ENCODE measurements at places on chromosomes 16 and 17.
A peak's percentile ranks its signal among the peaks of the same experiment; 100 is the strongest.

DNA sequence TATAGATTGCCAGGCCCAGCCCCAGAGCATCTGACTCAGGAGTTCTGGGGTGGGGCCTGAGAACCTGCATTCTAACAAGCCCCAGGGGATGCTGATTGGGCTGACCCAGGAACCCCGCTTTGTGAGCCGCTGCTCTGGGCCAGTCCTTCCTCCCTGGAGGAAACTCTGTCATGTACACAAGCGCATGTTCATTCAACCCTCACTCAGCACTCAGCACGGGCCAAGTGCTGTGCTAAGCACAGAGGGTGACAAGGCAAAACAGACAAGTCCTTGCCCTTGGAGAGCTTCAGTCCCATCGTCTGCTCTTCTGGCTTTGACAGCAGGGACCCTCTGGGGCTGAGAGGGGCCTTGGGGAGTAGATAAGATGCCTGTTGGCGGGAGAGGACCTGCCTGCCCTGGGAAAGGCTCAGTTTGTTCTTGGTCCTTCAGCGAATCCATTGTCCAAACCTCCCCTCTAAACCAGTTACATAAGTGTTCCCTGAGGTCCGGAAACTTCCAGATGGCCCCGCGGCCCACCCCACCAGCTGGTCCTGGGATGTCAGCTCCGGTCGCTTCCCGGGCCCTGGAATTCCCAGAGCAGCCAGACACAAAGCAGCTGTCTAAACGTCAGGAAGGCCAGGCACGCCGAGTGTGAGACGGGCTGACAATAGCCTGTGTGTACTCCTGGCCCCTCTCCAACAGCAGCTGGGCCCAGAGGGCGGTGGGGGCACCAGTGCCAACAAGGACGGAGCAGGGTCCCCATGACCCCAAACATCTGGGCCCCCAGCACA is 88.8 kb downstream of the ZDHHC7 start:
- no peak for DNase-seq

DNA sequence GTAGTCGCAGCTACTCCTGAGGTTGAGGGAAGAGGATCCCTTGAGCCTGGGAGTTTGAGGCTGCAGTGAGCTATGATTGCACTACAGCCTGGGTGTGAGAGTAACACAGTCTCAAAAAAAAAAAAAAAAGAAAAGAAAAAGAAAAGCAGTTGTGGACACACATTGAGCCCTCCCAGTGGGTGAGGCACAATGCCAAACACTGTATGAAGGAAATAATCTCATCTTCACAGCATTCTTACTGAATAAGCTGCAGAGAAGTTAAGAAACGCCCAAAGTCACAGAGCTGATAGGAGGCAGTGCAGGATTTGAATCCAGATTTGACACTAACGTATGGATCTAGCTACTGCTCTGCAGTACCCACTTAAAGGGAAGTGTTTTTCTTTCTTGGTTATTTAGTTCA is 5.9 kb upstream of the LYZL6 start:
- DNase-seq = no peak

GRCh38 chr17:78324391-78325075 is 35.3 kb downstream of the SOCS3 start:
- DNase-seq = no peak

DNA sequence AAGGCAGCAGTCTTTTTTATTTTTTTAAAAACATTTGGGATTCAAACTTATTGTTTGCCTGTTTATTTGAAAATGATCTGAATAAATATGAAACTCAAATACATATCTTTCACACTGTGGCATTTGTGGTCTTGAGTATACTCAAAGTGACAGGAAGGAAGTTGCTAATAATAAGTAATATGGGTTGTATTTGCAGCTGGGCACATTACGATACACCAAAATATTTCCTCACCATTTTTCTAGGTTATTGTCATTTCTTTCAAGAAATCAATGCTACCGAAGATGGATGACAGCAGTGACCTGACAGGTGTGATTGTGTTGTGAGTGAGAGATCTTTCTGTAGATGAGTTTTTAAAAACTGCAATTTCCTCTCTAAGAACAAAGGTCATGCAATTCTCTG is 665.7 kb downstream of the CDH8 start:
- no peak for DNase-seq

DNA sequence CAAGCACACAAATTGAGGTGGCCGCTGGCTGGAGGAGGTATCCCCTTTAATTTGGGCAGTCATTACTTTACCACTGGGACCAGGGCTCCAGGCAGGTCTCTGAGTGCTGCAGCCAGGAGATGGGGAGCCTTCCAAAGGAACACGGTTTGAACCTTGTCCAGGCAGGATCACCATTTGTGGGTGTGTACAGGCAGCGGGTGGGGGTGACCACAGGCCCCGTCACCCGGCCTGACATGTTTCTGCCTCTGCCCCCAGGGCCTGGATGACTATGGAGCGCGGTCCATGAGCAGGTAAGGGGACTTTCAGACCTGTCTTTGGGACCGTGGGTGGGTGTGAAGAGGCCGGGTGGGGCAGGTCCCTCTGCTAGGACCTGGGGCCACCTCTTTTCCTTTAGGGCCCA is 57.1 kb upstream of the PVALEF start:
- DNase-seq = no peak

- DNase-seq = no peak
These were observed 9.9 kb upstream of the BAIAP3 start for GRCh38 chr16:1323296-1324239.

DNA sequence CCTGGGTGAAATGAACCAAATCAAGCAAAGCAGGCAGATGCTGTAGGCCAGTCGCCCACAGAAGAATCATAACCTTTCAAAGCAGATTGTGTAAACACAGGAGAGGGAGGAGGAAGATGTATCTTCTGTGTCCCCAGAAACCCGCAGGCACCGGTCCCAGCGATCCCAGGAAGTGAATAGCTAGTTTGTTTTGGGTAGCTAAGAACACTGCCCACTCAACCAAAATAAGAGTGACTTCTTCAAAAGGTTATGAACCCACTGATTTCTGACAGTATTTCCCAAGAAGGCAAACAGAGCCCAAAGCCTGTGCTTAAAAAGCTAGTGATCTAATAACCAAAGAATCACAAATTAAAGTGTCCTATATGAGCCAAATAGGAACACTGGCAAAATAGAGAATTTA is 67.8 kb downstream of the GRIN2A start:
- DNase-seq = no peak

GRCh38 chr16:1097800-1098199 is 1.8 kb upstream of the C1QTNF8 start:
- no peak for DNase-seq

DNA sequence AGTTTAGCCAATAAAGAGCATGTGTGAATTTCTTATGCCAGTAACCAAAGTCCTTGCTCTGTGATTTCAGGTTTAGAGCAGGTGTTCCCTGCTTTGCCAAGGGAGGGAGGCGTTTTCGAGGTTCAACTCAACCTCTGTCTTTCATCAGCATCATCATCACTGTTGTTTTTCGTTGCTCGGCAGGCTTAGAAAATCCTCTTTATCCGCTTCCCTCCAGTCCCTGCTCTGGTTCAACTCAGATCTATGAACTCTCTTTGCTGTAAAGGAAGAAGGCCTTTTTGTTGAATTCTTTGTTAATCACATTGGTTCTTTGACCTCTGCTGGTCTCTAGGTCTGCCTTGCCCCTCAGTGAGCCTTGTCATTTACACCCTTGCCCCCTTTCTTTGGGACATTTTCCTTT is 243.9 kb upstream of the RBFOX1 start:
- no peak for DNase-seq

DNA sequence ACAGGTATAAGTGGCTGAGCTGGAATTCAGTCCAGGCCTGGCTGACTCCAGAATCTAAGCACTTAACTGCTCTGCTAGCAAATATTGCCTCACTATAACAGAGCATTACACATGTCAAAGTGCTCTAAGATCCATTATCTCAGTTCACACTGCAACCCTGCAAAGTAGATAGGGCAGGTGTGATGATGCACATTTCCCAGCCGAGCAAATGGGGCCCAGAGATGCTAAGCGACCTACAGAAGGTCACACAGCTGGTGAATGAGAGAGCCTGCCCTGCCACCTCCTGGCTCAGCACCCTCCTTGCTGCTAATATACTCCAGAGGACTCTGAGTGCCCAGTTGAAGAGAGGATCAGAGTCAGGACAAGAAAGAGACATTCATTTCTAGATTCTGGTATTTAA is 73.6 kb upstream of the CCL1 start:
- DNase-seq = no peak

DNA sequence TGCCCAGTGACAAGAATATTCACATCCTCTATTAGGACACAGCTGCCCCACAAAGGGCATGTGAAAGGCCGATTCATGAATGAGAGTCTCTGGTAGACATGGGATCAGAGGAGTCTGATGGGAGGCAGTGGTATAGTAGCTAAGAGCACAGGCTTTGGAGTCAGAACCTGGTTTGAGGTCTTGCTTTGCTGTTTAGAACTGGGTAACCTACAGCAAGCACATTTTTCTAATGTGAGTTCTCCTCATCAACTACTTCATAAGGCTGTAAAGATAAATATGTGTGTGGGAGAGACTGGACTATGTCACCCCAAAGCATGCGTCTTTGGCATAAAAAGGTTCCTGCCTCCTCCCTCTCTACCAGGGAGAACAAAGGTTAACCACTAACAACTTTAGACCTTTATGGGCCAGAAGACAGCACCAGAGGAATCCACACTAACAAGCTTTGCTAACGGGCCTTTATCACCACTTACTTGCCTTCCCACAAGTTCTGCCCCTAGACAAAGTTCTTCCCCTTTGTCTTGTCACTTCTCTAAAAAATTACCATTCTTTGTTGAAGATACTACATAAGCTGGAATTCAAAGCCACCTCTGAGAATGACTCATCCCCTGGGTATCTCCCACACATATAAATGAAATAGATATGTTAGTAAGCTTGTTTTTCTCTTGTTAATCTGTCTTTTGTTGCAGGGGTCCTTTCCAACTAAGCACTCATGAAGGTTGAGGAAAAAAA is 21.1 kb downstream of the CDR2 start:
- DNase-seq = no peak

- DNase-seq = no peak
These were observed 156.4 kb downstream of the HS3ST2 start for GRCh38 chr16:22970209-22970865.

DNA sequence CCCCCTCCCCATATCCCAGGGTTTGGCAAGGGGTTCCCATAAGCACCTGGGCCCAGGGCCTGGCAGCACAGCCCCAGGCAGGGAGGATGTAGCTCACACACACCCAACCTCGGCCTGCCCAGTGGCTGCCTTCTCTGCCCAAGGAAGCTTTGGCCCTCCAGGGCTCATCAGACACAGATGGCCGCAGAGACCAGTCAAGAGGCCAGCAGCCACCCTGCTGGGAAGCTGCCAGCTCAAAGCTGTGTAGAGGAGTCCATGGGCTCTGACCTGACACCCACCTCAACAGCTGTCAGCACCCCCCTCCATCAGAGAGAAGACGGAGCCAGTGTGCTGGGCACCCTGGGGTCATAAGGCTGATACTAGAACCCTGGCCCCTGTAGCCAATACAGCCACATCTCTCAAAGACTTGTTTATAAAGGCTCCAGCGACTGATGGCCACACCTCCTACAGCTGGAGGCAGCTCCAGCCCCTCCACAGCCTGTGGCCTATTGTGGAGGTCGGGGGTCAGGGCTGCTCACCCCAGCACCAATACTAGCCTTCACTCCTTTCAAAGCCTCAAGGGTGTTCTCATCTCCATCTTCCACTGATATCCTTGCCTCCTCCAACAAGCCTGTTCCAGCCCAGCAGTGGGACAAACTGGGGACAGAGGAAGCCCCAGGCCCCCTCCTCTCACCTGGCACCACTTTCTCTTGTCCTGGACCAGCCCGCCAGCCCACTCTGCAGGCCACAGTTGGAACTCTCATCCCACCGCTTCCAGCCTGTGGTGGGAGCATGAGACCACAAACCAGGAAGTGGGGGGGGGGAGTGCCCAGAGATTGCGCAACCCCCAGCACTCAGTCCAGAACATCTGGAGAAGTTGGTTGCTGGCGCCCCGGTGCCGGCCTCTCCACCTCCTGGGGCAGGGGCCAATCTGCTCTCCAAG is 2.2 kb upstream of the MPG start:
- no peak for DNase-seq

DNA sequence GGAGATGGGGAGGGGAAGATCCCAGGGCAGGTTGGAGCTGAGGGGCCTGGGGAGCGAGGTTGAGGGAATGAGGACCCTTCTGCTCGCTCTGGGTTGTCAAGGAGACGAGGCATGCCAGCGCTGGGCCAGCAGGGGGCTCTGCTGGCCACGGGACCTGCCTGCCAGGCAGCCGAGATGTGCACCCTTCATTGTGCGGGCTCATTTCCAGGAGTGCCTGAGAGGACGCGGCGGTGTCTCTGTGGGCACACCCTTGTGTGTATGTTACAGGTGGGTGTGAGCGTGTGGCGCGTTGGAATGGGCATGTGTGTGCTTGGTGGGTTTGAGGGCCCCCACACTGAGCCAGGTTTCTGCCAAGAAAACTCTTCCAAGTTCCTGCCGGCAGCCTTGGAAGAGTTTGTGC is 15.9 kb downstream of the ARHGAP23 start:
- DNase-seq = peak; percentile 94

- DNase-seq = no peak
These were observed 14.1 kb upstream of the G6PC1 start for GRCh38 chr17:42886283-42887176.

GRCh38 chr16:53433930-53434376 is 318 bp upstream of the RBL2 start:
- no peak for DNase-seq

DNA sequence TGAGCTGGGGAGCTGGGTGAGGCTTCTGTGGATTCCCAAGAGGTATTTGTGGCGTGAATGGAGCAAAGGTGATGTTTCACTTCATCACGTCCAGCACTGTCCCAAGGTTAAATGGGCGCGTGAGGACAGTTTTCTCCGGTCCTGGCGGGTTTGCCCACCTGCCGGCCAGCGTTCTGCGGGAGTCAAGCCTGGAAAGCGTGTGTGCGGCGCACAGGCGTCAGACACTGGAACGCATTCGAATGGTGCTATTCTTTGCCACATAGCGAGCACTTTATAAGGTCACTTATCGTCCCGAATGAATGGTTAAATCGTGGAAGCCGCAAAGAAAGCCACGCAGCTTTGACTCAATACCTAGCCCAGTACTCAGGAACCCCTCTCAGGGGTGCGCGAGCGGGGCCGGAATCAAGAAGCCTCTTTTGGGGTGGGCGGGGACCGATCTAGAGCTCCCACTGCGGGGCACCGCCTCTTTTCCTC is 446 bp upstream of the PSMD11 start:
- DNase-seq = no peak

GRCh38 chr16:11198828-11199227 is 57.2 kb downstream of the SOCS1 start:
- no peak for DNase-seq

DNA sequence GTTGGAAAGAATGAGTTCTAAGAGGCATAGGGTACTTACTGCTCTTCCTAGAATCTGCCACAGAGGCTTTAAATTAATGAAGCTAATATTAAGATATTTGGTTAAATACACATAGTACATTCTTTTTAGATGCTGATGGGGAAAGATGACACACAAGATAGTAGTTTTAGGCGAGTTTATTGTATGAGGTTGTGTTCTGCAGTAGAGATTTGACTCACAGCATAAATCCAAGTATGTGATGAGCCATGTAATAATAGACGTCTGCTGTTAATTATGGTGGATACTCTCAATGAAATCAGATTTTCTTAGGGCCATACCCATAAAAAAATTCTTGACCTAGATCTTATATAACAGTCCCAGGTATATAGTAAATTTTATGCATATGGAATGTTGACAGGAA is 8.0 kb downstream of the TNRC6C start:
- no peak for DNase-seq

- DNase-seq = peak; percentile 60
These were observed 388.0 kb downstream of the SEC14L1 start for GRCh38 chr17:77528516-77529327.

- DNase-seq = no peak
These were observed 483.5 kb downstream of the CDH13 start for GRCh38 chr16:83110269-83110668.

GRCh38 chr17:4161192-4161966 is 18.4 kb downstream of the CYB5D2 start:
- DNase-seq = no peak

Measured in D721Med (cell line).